SK-N-SH (cell line): ENCODE measurements at places on chromosomes 6 and 20.

- no peak for DNase-seq
Observed at GRCh38 chr6:153340568-153340967, 209.5 kb upstream of the RGS17 start.

GRCh38 chr6:137043710-137044365 is 927 bp downstream of the IL20RA start:
- no peak for DNase-seq

DNA sequence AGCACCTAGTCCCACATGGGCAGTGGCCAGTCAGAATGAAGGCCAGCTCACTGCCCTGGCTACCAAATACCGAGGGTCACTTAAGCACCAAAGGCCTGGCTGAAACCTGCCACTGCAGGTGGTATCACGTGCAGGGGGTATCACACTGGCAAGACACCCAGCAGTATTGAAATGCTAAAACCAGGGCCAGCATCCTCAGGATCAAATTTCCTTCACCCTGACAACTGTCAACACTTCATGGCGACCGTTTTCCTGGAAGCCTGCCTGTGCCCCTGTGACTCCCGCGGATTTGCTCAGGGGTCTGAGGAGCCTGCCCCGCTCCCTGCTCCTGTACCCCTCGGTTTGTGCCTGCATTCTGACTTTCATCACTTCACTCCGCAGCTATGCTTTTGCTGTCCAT is 151.1 kb downstream of the TTLL2 start:
- no peak for DNase-seq

DNA sequence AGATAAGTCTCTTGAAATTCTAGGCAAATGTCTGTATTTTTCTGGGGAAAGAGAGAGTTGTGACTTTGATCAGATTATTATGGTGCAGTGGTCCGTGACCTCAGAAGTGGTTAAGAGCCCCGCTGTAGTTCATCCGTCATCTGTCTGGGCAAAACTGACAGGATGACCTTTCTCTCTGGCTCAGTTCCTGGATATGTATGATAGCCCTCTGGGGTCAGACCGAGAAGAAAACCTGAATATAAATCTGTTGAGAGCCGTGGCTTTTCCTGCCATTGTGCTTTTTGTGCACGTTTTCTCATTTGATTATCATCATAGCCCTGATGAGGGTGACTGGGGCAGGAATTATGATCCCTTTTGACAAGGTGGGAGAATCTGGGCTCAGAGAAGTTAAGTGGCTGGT is 26.5 kb downstream of the GHRH start:
- peak; percentile 59 for DNase-seq

DNA sequence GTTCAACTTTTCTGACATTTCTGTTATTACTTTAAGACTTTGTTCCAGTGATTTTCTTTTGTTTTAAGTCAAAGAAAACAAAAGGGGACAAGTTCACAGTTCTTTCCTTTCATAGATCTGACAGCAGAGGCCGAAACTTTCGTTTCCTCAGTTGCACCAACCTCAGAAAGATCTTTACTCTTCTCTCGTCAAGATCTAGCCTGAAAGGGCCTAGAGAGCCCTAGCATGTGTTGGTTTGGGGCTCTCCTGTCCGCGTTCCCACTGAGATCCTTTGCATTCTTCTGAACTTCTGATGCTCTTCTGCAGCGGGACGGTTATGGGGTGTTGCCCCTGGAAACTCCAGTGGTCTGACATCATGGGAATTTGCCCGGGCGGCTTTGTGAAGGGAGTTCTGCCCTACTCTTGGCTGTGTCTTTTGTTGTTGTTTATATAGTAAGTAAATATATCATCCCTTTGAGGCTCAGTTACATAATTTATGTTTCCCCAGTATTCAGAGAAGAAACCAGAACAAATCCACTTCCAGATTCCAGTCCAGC is 129.1 kb downstream of the SASH1 start:
- no peak for DNase-seq

GRCh38 chr6:135299256-135299655 is 118.1 kb downstream of the MYB start:
- DNase-seq: no peak

- peak; percentile 71 for DNase-seq
Observed at GRCh38 chr6:156778454-156779205, 1.5 kb downstream of the ARID1B start.

DNA sequence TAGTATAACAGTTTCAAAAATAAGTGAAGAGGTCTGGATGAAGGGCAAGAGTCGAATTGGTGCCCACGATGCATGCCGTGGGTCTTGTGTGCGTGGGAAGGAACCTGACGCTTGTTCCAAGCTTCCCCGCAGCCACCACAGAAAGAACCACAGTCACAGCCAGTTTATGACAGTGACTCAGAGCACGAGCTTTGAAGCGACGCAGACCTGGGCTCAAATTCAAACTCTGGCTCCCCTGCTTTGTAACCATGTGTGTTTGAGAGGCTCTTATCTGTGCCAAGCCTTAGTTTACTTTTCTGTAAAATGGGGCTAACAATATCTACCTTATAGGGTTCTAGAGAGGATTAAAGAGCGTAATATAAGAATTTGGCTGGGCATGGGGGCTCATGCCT is 65.5 kb downstream of the SYNJ2 start:
- DNase-seq: no peak

GRCh38 chr6:81772741-81773140 is 20.3 kb upstream of the TENT5A start:
- no peak for DNase-seq

DNA sequence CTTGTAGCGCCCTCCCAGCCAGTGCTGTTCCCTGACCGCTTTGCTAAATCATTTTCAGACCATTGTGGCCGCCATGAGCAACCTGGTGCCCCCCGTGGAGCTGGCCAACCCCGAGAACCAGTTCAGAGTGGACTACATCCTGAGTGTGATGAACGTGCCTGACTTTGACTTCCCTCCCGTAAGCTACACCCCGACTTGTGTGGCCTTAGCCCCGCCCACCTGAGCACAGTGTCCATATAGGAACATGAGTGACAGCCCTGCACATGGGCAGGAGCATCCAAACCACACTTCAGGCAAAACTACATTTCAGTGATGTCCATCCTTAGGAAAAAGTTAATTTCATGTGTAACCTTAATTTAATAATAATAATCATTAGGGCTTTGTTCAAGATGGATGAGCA is 51.1 kb downstream of the GNAS start:
- no peak for DNase-seq

DNA sequence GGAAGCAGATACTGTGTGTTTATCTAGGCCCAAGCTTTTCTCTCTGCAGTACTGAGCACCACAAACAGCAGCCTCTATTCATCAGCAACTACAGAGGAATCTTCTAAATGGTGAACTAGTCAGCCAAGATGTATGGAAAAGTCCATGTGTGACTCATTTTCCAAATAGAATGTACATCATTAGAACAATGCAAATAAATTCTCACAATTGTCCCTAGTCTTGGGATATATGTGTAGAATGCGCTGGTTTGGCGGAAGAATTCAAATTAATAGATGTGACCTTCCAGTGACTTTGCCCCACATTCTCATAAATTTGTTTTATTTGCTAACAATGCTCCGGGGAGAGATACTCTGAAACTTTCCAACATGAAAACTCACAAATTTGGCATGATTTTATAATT is 436.2 kb downstream of the CBLN4 start:
- no peak for DNase-seq
